ENCODE measurements at places on chromosomes 5 and 9.

GRCh38 chr5:114184006-114184405 is 177.9 kb upstream of the KCNN2 start:
- peak; percentile 1 for DNase-seq

- DNase-seq: peak; percentile 97
Observed at GRCh38 chr9:115373000-115373709, 255.2 kb upstream of the TNC start.

DNA sequence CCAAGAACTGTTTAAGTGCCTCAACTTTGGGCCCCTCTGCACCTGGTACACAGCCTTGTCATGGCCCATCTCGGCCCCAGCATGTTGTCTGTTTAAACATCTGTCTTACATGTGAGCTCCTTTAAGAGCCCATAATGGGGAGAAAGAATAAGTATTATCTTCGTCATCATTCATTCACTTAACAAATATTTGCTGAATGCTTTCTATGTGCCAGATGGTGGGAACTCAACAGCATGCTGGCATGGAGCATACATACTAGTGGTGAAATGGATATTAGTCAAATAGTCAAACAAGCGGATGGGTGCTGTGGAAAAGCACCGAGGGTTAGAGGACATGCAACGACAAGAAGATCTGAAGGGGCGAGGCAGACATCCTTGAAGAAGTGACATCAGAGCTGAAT is 54.5 kb downstream of the GABBR2 start:
- peak; percentile 67 for DNase-seq

DNA sequence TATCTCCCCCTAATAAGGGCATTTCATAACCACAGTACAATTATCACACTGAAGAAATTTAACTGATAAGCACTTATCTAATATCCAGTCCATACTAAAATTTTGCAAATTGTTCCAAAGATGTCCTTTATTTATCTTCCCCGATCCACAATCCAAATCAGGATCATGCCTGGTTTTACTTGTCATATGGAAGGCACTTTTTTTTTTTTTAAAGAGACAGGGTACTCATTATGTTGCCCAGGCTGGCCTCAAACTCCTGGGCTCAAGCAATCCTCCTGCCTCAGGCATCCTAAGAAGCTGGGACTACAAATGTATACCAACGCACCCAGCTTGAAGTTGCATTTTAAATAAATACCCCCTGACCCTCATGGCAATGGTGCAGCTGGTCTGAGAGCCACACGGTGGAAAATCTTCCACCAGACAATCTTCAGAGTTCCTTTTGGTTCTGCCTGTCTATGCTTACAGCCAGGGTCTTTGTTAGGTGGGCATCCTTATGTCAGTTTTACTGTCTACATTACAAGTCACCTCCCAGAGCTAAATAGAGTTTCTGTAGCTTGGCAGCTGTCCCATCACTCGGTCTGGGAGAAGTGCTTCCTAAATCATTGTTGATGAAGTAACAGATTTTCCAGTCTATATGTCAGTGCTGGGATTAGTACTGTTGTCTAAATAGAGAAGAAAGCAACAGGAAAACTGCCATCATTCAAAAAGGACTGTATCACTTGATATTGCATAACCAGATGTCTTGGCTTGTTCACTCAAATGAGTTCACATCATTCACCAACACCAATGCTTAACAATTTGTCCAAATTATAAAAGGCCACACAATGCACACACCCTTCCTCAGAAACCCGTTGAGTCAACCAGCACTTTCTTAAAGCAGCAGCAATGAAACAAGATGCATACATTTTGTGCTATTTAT is 26.4 kb downstream of the PTPN3 start:
- no peak for DNase-seq

DNA sequence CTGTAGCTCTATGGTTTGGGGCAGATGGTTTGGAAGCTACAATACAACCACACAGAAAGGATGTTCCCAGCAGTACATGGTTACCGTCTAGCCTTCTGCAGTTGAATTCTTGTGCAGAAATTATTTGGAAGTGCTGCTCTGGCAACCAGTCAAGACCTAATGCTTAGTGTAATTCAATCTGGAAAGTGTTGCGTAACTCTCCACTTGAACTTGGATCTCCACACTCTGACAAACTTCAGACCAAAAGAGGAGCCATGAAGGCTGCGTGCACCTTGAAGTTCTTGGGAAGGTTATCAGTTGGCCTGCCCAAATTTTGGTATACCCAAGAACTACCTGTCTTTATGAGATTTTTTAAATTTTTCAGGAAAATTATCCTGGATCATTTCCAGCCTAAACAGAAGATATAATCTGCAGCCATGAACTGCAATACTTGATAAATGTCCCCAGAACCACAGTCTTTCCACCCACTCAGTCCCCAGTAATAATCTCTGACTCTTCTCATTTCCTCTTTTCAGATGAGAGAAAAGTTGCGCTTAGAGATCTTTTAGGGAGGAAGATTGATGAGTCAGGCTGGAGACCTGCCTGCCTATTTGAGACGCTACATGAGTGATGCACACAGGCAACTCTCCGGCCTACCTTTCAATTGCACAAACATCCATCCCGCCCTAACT is 159.9 kb downstream of the FANCC start:
- DNase-seq: peak; percentile 74

GRCh38 chr9:126508928-126509327 is 104.8 kb upstream of the LMX1B start:
- DNase-seq: no peak

DNA sequence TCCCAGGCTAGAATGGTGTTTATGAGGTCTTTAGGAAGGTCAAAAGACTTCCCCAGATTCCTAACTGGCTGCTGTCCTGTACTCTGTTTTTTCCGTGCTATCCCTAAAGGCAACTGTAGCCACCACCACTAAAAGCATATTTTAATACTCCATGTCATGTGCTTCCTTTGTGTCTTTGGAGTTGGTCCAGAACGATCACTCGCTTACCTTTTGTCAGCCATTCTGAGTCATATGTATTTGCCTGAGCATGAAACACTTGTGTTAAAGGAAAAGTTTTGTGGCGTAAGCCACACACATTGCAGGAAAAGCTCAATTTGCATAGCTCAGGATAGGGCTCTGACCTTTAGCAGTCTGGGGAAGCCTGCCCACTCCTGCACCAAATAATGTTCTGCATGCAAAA is 299.6 kb downstream of the NTRK2 start:
- no peak for DNase-seq

- DNase-seq: no peak
Observed at GRCh38 chr5:151905557-151905961, 19.1 kb downstream of the GLRA1 start.

GRCh38 chr9:107794259-107794658 is 304.7 kb upstream of the KLF4 start:
- no peak for DNase-seq

DNA sequence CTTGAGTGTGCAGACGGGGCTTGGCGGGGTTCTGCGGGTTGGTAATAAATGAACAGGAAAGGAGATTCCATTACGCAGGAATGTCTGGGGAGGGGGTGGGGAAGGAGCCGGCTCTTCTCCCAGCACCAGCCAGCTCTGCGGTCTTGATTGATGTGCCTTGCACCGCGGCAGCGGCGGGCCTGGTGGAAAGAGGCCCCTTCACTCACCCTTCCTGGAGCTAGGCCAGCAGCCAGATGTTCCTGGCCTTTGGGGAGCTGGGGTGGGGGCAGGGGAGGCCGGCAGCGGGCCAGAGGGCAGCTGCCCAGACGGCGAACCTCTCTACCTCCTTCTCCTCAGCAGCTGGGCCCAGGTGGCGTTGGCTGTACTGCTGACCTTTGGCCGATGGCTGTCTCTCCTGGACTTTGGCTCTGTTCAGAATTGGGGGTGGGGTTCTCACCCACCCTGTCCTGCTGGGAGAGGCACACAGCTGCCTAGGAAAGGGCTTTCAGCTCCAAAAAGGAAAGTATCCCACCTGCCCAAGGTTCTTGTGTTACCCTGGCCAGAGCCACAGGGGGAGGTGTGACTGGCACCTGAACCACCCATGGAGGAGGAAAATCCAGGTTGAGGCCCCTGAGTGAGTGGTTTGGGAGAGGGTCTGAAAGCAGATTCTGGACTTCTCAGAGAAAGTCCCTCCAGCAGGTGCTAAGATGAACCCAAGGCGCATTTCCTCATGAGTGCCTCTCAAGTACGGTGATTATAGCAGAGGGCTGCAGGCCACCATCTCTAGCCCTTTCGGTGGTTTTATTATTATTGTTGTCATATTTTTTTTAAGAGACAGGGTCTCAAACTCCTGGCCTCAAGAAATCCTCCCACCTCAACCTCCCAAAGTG is 58.0 kb upstream of the SYNPO start:
- DNase-seq: peak; percentile 57

DNA sequence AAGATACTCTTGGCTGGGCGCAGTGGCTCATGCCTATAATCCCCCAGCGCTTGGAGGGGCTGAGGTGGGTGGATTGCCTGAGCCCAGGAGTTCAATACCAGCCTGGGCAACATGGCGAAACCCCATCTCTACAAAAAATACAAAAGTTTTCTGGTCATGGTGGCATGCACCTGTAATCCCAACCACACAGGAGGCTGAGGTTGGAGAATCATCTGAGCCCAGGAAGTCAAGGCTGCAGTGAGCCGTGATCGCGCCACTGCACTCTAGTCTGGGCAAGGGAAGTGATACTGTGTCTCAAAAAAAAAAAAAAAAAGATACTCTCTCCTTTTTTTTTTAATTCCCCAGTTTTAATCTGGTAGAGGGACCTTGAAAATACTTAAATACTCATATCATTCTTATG is 15.0 kb downstream of the ANKRD33B start:
- no peak for DNase-seq

DNA sequence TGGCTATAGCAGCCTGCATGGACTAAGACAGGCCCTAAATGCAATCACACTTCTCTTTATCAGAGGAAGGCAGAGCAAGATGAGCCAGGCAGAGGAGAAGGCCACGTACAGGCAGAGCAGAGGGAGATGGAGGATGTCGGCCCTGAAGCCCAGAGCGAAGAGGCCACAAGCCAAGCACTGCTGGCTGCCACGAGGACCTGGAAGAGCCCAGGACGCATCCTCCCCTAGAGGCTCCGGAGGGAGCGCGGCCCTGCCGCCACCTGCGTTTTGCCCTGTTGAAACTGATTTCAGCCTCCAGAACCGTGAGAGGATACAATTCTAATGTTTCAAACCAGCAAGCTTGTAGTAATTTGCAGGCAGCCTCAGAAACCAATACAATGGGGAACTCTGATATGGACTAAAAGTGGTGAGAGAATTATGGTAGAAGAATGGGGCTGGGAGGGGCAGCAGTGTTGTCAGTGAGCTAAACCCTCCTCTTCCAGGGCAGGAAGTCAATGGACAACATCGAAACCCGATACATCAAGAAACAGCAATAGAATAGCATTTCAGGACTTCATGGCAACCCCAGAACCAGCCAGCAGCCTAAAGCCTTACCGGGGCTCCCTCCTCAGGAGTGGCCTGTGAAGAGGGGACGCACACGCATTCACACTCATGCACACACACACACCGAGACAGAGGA is 32.6 kb downstream of the ADAMTS2 start:
- peak; percentile 10 for DNase-seq

- DNase-seq: peak; percentile 33
Observed at GRCh38 chr5:72268753-72269410, 51.2 kb downstream of the MRPS27 start.

DNA sequence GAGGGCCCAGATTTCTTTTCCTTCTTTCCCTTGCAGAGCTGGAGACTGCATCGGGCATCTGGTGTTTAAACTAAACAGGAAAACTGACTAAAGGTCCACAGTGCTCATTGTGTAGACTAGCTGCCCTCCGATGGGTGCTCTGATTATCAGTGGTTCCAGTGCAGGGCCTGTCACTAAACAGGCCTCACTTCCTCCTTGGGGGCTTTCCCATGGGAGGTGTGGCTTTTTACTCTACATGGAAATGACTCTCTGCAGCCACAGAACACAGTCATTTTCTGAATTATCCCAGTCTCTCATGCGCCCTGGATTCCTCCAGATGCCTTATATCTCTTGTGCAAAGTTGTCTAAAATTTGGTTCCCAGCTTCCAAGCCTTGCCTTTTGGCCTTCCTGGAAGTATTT is 199.2 kb downstream of the TRIO start:
- DNase-seq: no peak

DNA sequence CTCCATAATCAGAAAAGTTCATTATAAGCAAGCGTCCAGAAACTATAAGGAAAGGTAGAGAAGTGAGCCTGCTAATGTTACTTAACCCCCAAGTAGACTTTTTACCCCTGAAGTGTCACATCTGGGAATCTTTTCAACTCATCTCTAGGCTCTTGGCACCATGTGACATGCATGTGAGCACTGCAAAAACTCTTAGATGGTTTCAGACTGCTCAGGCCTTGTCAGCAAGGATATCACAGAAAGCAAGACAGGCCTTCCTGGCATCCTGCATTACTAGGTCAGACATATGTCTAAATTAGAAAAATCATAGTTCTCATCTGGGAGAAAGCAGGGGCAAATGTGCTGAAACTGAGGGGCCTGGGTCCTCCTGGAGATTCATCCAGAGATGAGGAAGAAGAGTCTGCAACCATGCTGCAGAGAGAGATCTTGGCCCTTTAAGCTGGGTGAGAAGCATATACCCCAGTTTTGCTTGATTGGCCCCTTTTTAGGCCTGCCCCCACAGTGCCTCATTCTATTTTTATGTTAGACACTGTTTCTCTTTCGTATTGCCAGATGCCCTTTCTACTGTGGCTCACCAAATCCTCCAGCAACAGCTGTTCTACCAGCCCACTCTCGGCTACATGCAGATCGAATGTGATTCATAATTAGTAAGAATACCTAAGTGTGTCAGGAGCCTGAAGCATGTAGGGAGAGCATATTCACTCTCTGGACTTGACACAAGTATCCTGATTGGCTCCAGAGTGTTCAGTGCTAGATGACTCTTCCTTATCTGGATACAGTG is 19.0 kb downstream of the TMEM8B start:
- DNase-seq: peak; percentile 99

DNA sequence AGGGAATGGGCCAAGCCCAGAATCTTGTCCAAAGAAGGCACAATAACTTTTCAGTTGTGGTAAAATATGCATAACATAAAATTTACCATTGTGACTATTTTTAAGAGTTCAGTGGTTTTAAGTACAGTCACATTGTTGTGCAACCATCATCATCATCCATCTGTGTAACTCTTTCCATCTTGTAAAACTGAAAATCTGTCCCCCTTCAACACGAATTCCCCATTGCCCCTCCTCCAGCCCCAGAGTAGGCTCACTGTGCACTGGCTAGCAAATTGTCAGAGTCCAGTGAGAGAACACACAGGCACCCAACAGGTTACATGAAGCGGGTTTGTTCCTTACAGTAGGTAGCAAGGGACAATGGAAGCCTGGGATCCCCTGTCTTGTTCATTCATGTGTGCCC is 13.7 kb downstream of the BARX1 start:
- no peak for DNase-seq

- DNase-seq: no peak
Observed at GRCh38 chr9:115913696-115914095, 239.9 kb upstream of the PAPPA start.

- DNase-seq: peak; percentile 20
Observed at GRCh38 chr5:1282131-1282992, 12.5 kb downstream of the TERT start.

DNA sequence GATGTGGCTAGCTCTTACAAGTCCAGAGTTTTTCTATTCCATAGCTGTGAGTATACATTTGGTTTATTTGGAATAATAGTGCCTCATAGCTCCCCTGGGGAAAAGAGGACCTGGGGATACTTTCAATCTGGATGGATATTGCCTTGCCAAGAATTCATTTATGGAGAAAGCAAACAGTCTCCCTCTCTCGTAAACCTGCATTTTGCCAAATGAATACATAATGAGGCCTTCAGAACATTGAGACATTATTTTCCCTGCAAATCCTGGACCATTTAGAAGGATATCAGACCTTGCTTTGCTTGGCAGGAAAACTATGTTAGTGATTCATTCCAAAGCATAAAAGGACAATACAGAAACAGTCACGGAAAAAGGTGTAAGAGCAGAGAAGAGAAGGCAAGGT is 569.6 kb upstream of the BRINP1 start:
- DNase-seq: no peak

GRCh38 chr5:54986269-54986654 is 869 bp upstream of the ESM1 start:
- no peak for DNase-seq
